ENCODE measurements at places on chromosomes 1 and 21.

DNA sequence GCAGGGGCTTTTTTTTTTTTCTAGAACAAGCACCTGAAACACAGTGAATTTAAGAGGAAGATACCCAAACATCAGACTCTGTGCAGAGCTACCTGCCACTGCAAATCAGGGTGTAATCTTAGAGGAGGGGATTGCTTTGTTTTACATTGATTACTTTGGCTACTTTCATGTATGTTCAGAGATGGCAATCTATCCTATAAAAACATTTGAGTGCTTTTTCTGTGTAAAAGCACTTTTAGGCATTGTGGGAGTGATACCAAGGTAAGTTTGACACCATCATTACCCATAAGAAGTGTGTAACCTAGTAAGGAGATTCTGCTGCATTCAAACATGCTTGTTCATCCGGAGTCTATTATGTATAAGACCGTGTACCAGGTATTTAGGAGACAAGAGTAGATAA, 50.1 kb downstream of the ZFYVE9 start:
- no peak for DNase-seq

DNA sequence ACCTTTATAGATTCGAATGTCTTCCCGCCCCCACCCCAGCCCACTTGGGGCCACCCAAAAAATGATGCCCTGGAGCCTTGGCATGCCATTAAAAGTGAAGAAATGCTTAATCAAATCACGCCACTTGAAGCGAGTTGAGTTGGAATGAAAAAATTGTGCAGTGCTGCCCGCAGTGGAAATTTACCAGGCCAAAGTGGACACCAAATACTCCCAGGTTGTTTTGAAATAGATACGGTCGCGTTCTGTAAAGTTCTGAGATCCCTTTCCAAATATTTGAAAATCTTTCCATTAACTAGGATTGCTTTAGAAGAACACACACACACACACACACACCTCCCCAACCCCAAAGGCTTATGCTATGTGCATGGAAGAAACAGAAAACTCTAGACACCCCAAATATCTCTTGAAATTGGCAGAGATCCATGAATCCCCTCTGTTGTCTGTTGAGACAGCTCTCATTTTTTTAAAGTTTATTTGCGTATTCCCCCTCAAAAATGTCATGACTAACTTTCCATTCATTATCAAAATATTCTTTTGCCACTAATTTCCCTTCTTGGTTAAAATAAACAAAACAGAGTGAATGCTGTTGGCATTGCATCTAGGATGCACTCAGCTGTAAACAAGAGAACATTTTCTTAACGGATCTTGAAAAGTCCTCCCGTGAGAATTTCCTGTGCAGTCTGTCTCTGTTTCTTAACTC, 142.3 kb upstream of the KCNE2 start:
- no peak for DNase-seq

GRCh38 chr1:17377325-17377953, 5.4 kb downstream of the PADI6 start:
- no peak for DNase-seq

GRCh38 chr1:45854724-45855123, 51.3 kb downstream of the MAST2 start:
- no peak for DNase-seq

- no peak for DNase-seq
Measured at GRCh38 chr1:26060832-26061574, 6.4 kb downstream of the TRIM63 start.

DNA sequence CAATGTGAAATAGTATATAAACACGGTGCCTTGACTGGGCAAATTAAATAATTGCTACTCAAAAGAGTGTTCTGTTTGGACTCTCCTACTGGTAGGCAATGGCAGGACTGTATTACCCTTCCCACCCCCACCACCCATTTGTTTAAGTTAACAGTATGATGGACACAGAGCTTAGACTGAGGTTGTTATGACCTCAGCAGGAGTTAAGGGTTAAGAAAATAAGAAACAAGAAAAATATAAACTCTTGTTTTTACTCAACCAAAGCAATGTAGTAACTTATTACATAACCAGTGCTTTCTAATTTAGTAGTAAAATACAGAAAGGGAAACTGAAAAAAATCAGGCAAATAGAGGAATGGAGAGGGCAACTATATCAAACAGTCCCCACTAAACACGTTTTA, 19.9 kb upstream of the SERPINC1 start:
- no peak for DNase-seq

- no peak for DNase-seq
Measured at GRCh38 chr1:24424207-24424606, 8.6 kb downstream of the NIPAL3 start.

DNA sequence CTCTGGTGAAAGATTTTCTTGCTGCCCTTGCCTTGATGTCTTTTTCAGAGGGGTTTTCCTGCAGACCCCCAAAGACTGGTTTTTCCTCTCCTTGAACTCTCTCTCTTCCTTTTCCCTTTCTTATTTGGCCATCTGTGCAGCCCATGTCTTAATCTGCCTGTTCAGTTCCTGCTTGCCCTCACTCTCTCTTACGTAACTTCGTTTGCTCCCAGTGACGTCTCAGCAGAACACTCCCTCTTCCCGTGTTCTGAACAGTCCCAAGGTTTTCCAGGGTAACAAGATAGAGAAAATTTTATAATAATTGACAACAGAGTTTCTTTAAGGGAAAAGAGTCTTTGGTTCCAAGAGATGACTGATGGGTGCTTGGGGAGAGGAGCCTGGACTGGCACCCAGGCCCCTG, 109.1 kb upstream of the LMO4 start:
- DNase-seq, result no peak

GRCh38 chr1:215201283-215201682, 118.7 kb downstream of the KCNK2 start:
- DNase-seq, result no peak

- DNase-seq, result no peak
Measured at GRCh38 chr1:172823534-172823933, 164.6 kb downstream of the FASLG start.

DNA sequence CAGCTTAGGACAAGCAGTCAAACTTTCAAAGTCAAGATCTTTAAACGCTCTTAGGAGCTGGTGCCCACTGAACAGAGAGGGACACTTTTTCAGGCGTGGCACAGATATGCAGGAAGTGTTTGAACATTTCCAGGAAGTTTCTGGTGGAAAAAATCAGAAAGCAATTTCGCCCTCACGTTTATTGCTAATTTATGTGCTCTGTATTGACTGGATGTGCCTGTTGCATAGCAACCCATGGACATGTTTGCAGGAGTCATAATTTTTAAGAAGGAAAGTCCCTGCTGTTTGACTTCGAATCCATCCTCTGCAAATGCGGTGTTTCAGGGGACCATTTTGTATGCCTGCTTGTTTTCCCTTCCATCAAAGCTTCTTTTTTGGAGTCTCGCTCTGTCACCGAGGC, 239.9 kb upstream of the IRF2BP2 start:
- no peak for DNase-seq

DNA sequence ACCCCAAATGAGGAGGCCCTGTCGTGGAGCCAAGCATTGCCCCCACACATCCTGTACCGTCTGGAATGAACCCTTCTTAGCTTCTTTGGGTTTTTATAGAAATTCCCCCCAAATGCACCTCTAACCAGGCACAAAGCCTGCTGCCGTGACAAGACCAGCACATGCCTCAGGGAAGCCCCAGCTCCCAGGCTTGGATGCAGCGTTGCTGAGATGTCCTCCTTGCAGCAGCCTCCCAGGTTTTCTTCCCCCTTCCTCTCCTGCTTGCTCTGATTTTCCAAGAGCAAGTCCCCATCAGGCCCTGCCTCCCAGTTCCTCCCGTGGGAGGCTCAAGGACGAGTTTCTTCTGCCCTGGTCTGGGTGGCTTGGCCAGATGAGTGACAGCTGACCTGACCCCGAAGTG, 119.0 kb upstream of the VAMP3 start:
- DNase-seq, result no peak

DNA sequence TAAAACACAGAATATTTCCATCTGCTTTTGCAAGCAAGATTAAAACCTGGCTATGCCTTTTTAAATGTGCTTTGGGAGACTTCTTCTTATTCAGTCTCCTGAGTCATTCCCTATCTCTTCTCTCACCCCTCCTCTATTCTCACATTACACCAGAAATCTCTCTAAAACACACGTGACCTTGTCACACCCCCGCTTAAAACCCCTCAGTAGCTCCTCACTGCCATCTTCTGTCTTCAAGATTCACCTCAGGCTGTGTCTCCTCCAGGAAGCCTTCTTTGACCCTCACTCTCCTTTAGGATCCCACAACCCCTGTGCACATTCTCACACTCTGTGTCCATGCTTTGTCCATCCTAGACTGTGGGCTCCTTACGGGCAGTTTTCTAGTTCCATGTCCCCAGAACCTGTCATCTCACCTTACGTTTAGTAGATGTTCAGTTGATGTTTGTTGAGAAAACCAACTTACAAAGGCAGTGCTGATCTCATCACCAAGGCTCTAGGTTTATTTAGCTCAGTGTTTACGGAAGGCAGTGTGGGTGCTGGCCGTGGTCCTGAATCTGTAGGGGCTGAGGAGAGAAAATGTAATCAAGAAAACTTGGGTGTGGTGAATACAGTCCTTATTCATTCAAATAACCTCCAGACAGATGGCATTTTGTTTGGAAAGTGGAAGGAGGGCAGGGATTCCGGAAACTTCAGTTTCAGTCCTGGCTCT, 143.5 kb downstream of the DMRTA2 start:
- peak; percentile 71 for DNase-seq

DNA sequence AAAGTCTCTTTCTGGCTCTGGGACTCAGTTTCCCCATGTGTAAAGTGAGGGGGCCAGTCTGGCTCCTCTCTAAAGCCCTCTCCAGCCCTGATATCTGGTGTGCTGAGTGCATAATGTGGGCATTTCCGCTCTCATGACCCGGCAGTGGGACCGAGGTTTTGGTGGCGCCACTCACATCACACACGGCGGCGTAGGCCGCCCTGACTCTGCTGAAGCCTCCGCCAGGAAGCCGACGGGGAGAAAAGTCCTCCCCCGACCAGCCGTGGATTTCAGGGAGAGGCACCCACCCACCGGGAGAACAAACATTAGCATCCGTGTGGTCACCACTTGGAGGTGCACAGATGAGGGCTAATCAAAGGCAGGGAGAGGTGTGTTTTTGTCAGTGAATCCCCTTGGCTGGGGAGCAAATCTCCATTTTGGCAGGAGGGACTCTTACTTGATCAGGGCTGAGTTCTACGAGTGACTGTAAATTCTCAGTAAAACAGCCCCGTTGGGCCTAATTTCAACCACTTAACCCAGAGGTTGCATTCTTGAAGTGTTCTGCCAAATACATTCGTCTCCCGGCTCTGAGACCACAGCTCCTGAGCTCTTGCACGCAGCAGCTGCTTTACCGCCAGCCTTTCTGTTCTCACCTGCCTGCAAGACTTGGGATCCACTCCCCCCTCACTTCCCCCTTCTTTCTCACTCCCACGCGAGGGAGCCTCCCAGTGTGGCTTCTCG, 118.2 kb downstream of the FOXD2 start:
- DNase-seq, result no peak

GRCh38 chr1:192826791-192827546, 18.1 kb downstream of the RGS2 start:
- DNase-seq, result no peak

DNA sequence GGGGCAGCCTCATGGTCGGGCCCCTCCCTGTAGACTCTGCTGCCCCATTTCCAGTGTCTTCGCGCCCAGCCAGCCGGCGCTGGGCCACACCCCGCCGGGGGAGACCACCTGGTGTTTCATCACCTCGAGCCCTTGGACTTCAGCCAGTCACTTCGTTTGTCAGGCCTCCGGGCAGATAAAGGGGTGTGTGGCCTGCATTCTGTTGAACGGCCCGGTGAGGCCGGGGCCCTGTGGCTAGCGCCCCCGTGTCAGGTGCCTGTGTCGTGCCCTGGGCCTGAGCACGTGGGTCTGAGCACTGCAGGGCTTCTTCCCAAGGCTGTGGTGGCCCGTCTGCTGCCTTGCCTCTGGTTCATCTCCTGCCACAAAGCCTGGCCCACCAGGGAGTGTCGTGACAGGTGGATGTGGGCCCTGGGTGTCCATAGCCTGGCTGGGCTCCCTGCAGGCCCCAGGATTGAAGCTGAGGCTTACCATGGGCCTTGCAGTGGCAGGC, 65.2 kb upstream of the DIP2A start:
- DNase-seq, result no peak

DNA sequence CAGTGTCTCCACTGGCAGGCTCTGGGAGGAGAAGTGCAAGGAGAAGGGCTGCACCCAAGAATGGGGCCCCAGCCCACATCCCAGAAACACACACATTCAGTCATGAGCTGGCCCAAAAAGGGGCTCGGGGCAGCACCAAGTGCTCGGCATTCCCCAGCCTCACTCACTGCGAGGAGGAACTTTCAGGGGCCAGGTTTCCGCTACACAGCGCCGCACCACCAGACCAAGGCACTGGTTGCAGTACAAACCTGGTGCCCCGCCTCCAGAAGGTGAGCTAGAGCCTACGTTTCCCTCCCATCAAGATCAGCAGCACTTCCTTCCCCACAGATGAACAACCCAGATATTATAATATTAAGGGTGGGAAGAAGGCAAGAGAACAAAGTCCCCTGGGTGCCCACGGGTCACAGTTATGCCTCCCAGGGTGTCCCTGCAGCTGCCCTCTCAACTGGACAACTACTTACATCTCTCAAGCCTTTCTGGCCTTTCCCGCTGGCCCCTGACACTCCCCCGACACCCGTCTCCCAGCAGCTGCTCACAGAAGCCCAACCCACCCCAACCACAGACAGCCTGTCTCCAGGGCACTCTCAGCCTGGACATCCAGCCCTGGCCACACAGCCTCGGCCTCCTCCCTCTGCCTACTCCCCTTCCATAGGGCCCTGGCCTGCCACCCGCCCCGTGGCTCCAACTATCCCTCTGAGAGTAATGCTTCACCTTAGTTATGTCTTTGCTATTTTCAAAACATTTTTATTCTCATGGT, 3.8 kb downstream of the PBXIP1 start:
- peak; percentile 32 for DNase-seq

- no peak for DNase-seq
Measured at GRCh38 chr1:119739150-119739549, 27.4 kb downstream of the PHGDH start.

DNA sequence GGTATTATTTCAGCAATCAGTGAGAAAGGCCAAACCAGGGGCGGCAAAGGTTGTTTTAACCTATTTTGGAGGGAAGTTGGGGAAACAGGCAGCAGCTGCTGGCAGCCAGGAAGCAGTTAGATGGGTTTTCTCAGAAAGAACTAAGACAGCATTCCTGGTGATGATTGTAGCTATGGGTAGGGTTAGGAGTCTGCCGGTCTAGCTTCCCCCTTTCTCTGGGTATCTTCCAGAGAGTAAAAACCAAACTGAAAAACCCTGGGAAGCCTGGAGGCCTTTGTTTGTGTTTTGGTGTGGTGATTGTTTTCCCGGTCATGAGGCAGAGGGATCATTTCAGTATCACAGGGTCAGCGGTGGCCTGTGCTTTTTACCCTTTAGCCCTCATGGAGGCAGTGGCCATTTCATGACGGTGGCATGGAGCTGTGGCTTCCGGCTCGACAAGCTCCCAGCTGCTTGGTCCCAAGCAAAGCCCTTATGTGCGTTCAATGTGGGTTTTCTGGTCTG, 19.5 kb upstream of the TNFRSF1B start:
- DNase-seq, result no peak

GRCh38 chr1:221727146-221728036, 14.5 kb downstream of the DUSP10 start:
- no peak for DNase-seq
